CD4-positive, alpha-beta T cell treated with Interleukin-2 at 100 ng/mL for 4 hours (primary cell): ENCODE measurements at places on chromosomes 6 and 20.

- DNase-seq = no peak
These were observed 12.9 kb downstream of the ZFP64 start for GRCh38 chr20:52178691-52179090.

GRCh38 chr20:17759449-17759848 lies 59.7 kb downstream of the BANF2 start:
- DNase-seq = no peak

DNA sequence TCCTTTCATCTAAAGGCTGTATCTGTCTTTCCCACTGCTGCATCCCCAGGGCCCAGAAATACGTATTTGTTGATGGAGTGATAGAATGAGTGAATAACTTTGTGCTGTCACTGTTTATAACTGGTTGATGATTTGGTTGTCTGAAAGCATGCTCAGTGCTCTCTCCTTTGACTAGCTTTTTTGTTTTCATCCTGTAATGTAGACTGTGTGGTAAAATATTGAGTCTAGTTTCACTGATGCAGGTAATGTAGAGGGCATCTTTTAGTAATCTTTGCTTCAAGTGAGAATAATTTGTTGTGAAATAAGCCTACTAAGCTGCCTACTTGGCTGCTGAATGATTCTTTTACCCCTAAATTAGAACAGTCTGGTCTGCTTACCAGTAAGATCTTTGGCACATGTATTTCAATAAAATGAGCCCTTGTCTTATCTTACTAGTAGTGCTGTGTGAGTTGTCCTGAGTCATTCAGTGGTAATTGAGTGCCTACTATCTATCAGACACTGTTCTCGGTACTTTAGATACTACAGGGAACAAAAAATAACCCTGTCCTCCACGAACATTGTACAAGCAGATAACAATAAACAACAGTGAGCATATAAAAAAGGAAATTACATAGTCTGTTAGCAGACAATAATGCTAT lies 39.9 kb downstream of the MAPK14 start:
- DNase-seq = no peak

GRCh38 chr6:120496661-120497060 lies 837.6 kb downstream of the TBC1D32 start:
- DNase-seq = no peak

DNA sequence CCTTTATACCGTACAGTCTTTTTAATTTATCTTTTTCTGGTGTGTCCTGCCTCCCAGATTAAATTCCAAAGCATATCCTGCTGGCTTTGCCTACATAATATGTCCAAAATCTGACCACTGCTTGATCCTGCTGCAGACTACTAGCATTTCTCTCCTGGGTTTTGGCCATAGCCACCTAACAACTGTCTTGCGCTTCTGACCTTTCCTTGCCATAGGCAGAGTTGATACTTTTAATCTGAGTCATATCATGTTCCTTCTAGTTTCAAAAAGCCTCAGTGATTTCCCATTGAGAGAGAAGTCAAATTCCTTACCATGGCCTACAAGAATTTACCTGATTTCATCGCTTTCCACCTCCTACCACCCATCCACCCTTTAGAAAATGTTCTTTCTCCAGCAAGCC lies 104.8 kb downstream of the BCKDHB start:
- DNase-seq = no peak
